Suppressor macrophage treated with lipopolysaccharide for 1 hour (primary cell): ENCODE measurements at places on chromosomes 1 and 21.

- DNase-seq = no peak
Measured at GRCh38 chr1:225945564-225945963, 4.5 kb upstream of the LEFTY2 start.

GRCh38 chr1:182684116-182684828 lies at the start of gene RGS8:
TSS of gene RGS8 (minus strand) at chr1:182684587. CDS start at chr1:182669649, 14,938 bp downstream.
- no peak for DNase-seq

DNA sequence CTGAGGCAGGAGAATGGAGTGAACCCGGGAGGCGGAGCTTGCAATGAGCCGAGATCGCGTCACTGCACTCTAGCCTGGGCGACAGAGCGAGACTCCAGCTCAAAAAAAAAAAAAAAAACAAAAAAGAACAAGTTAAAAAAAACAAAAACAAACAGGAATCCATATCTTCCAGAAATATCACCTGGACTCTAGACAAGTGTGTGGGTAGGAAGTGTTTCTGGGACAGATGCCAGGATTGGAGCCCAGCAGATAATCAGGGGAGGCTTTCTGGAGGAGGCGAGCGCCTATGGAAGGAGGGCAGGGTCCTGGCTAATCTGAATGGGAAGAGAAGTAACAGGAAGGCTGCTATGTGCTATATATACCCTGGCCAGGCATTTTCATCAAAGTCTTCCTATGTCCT lies 43.6 kb upstream of the SYNC start:
- no peak for DNase-seq

DNA sequence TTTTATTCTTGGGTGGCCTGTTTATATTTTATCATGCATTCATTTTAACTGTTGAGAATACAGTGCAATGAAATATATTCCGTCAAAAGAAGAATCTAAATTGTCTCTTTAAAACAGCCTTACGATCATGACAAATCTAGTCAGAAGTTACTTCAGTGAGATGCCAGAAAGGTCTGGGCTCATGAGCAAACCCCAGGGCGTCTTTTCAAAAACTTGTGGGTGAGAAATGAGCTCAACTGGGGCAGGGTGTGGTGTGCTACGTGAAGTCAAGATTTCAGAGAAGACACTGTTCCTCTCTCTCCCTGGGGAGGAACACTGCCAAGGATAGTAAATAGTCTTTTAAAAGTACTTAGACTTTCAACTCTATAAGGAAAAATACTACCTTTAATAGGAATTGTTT lies 13.4 kb upstream of the UAP1 start:
- no peak for DNase-seq

- DNase-seq = peak; percentile 41
Measured at GRCh38 chr1:178942285-178943198, 71.7 kb upstream of the ANGPTL1 start.

DNA sequence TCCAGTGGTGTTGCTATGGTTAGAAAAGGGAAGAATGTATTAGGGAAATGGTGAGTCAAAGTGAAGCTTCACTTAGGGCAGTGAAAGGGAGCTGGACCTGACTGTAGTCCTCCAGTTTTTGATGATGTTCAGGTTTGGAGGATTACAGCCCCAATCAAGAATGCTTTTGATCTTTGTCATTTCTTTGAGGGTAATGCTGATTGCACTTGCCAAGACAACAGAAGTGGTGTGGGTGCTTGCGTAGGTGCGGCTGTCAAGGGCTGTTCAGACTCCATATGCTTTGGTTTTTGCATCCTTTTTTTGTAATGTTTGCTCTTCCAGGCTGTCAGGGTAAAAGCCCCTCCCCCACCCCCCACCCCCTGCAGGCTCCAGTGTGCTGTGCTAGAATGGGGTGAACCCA lies 38.9 kb downstream of the HHAT start:
- DNase-seq = no peak

GRCh38 chr1:59007820-59008598 lies 224.2 kb upstream of the JUN start:
- DNase-seq = peak; percentile 86

- no peak for DNase-seq
Measured at GRCh38 chr1:8950309-8950708, 4.6 kb downstream of the CA6 start.

DNA sequence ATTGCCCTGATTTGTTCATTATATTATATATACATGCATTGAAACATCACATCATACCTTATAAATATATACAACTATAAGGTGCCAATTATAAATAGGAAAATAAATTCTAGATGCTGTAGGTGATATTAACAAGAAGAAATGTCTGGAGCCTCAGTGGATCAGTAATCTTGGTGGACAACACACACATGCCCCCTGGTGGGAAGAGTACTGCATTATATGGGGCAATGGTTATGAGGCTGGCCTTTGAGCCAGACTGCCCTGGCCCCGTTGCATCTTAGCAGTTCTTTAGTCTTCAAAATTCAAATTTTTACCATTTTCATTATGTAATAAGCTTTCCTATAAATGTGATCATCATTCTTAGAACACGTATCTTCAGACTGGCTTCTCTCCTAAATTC lies 335.0 kb upstream of the GREM2 start:
- DNase-seq = no peak

DNA sequence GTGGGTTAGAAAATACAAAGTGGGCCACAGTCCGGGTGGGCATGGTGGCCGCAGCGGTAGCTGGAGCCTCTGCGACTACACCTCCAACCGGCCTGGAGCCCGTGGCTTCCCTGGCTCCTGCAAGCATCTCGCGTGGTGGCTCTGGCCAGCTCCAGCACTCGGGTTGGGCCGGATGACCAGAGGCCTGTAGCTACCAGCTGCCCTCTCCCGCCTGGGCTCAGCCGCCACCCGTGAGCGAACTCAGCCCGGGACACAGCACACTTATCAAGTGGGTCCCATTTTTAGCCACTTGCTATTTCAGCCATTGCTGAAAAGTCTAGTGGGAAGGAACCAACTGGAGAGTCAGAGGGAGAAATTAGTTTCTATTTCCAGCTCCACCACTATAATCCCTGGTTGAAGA lies 107.7 kb upstream of the CACYBP start:
- DNase-seq = no peak

DNA sequence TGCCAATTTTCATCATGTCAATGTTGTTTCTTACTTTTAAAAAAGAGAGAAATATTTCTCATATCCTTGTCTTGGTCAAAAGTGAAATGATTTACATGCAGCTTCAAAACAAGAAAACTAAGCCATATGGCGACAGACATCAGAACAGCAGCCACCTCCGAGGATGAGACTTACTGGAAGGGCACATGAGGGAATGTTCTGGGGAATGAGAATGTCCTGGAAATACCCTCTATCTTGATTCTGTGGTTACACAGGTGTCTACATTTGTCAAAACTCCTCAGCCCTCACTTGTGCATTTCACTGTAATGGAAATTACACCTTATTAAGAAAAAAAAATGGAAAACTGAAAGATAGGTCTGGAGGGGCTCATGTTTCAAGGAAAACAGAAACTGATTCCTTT lies 14.2 kb upstream of the ECE1 start:
- DNase-seq = no peak

DNA sequence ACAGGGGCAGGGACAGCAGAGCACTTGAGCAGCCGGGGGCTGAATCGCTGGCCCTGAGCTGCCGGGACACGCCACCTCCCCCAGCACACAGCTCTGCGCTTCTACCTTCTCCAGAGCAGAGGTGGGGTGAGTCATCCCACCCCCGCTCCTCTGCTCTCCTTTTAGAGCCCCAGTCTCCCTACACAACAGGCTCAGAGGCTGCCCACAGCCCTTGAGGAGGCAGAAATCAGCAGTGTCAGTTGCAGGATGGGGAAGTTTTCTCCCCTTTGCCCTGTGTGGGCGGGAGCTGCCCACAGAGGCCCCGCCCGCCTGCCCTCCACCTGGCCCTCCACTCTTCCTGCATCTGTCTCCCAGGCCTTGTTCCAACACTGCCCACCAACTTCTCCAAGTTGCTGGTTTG lies 94.6 kb downstream of the STUM start:
- peak; percentile 85 for DNase-seq

GRCh38 chr1:67534627-67535065 lies 104.4 kb upstream of the SERBP1 start:
- DNase-seq = no peak

GRCh38 chr21:35043549-35043948 lies 5.6 kb downstream of the RUNX1 start:
- no peak for DNase-seq

- no peak for DNase-seq
Measured at GRCh38 chr1:87279536-87279875, 49.2 kb upstream of the LMO4 start.

- DNase-seq = no peak
Measured at GRCh38 chr21:34548781-34549376, 36.9 kb upstream of the KCNE1 start.

GRCh38 chr1:232577772-232578171 lies 52.2 kb downstream of the SIPA1L2 start:
- no peak for DNase-seq

DNA sequence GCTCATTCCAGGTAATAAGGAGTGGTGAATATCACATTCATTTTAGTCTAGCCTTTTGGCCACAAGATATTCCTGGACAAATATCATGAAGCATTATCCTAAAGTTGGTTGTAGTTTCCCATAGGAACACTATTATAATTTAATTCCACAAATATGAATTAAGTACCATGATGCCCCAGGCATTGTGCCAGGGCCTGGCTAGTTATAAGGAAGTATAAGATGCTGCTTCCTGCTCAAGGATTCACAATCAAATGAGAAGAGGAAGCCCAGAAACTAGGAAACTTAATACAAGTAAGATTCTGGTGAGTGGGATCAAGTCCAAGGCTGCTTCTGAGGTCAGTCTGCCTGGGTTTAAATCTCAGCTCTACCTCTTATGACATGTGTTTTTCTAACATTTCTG lies 30.6 kb upstream of the ZP4 start:
- peak; percentile 10 for DNase-seq

DNA sequence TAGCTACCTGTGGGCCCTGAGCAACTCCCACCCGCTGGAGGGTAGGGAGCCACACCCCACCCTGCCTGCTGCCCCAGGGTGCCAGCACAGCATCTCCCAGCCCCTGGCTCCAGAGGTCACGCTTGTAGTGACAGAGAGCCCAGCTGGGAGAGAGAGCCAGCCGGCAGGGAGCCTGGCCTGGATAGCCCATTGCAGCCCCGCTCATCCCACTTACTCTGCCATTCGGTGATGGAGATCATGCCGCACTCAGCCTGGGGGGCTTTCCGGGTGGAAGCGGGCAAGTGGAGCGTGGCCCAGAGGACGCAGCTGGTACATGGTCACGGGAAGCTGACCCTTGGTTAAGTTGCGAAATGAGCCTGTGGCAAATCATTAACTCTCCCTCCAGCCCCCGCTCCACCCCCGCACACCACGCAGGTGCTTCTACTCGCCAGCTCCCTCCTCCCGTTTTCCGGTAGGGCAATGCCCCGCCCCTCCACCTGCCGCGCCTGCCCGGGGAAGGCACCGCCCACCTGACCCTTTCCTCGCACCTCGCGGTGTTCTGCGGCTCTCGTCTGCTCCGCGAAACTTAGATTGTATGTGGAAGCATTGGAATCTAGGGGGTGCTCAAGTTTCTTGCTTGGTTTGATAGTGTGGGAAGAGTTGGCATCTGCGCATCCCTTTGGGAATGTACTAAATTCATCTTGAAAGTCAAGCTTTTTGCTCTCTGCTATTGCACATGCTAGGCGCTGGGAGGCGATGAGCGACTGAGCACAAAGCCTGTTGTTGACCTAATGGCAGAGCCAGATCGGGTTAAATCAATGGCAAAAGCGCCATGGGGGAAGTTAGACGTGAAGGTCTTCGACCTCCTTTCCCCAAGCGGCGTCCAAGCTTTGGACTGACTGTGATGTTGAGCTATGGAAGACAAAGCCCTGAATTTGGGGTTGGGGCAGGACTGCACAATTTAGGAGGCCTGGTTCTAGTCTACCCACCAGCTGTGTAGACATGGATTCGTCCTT lies at the start of gene GOLT1A:
TSS of gene GOLT1A (minus strand) at position 321 of the 995 bp plus-strand sequence. CDS start at position 239, 82 bp downstream.
- DNase-seq = peak; percentile 72

- DNase-seq = peak; percentile 44
Measured at GRCh38 chr1:41418857-41419583, 57.8 kb downstream of the FOXO6 start.

GRCh38 chr1:43082740-43083139 lies 89.3 kb downstream of the EBNA1BP2 start:
- DNase-seq = no peak

- no peak for DNase-seq
Measured at GRCh38 chr1:102546251-102546650, 549.5 kb upstream of the OLFM3 start.

DNA sequence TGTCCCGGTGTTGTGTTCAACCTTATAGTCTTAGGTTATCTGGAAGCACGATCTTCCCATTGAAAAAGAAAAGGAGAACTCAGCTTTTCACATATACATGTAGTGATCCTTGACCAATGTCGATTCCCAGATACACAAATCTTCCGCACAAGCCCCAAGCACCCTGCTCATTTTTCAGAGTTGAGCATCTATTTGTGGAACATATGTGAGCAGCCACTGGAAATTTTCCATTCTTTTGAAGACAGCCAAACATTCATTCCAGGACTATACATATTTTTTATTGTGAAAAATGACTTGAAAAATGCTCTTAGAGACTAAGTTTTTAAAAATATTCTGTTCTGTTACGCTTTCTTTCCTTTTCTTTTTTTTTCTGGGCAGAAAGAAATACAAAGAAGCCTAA lies 371.9 kb downstream of the RGS7 start:
- no peak for DNase-seq

DNA sequence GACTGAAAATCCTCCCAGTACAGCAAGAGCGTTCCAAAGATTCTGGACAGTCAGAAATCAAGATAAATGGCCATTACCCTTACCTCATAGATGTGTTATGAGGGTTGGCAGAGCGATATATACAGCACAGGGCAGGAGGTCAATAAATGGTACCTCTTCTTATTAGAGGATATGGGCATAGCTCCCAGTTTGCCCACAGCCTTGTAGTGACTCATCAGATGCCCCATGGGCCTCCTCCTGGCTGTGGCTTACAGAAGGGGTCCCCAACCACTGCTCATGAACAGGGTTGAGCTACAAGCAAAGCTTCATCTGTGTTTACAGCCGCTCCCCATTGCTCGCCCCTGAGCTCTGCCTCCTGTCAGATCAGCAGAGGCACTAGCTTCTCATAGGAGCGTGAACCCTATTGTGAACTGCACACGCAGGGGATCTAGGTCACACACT lies 7.3 kb upstream of the IFNGR2 start:
- DNase-seq = no peak

GRCh38 chr1:21337454-21337927 lies 47.2 kb upstream of the ECE1 start:
- no peak for DNase-seq

- peak; percentile 66 for DNase-seq
Measured at GRCh38 chr1:67766141-67766978, 66.9 kb downstream of the GNG12 start.
